Activated T-cell treated with anti-CD3 and anti-CD28 coated beads, Interleukin-2, amount 50 U/mL, for 72 hours (primary cell): ENCODE measurements at places on chromosomes 7 and 10. TPM values are rescaled to one million over a fixed set of nuclear protein-coding genes. Genes with fewer than 3 reads are reported as not detected.

Gene TAS2R41
- not detected for total RNA-seq

Gene HSPA12A
- 0.72 TPM for total RNA-seq

Gene PRSS1
- total RNA-seq, result not detected

Gene ABCB4
- total RNA-seq, result 0.69 TPM

Gene MKLN1
- total RNA-seq, result 44.9 TPM

Gene ATG9B
- 10.1 TPM for total RNA-seq

Gene PRSS58
- not detected for total RNA-seq

Gene MAT1A
- total RNA-seq, result not detected

Gene NPC1L1
- total RNA-seq, result 0.25 TPM

Gene IFIT1B
- not detected for total RNA-seq

Gene ELAPOR2
- total RNA-seq, result 9.3 TPM

Gene PARP12
- total RNA-seq, result 71.5 TPM

Gene HKDC1
- 0.62 TPM for total RNA-seq

Gene ZWINT
- total RNA-seq, result 59.3 TPM

Gene CLDN4
- 0.53 TPM for total RNA-seq

Gene AKR1D1
- total RNA-seq, result not detected

Gene BLNK
- total RNA-seq, result not detected

Gene WDFY4
- 1.7 TPM for total RNA-seq

Gene ADAP1
- total RNA-seq, result 29.4 TPM

Gene GPER1
- 0.24 TPM for total RNA-seq

Gene HMX2
- 0.58 TPM for total RNA-seq

Gene SPOCK2
- 291 TPM for total RNA-seq

Gene TMEM184A
- total RNA-seq, result 0.10 TPM

Gene GRM8
- not detected for total RNA-seq

Gene GIMAP7
- total RNA-seq, result 45.1 TPM

Gene VSTM2A
- not detected for total RNA-seq

Gene TMEM130
- total RNA-seq, result 2.0 TPM

Gene PLEKHA1
- total RNA-seq, result 8.7 TPM

Gene AKR1E2
- 10.0 TPM for total RNA-seq

Gene ARHGEF35
- 7.4 TPM for total RNA-seq

Gene SPDYE9
- not detected for total RNA-seq

Gene SPDYE16
- total RNA-seq, result 0.58 TPM

Gene ZPBP
- total RNA-seq, result not detected

Gene ASB10
- not detected for total RNA-seq

Gene HTRA1
- not detected for total RNA-seq

Gene ABCB1
- 20.1 TPM for total RNA-seq

Gene MYPN
- total RNA-seq, result not detected

Gene MACC1
- total RNA-seq, result 0.12 TPM

Gene VWC2
- not detected for total RNA-seq

Gene GTF2IRD2
- total RNA-seq, result 13.4 TPM

Gene TDRD1
- total RNA-seq, result 0.09 TPM

Gene PILRB
- total RNA-seq, result 78.3 TPM

Gene HOXA1
- 0.69 TPM for total RNA-seq
